ENCODE measurements at places on chromosomes 1 and 21.

DNA sequence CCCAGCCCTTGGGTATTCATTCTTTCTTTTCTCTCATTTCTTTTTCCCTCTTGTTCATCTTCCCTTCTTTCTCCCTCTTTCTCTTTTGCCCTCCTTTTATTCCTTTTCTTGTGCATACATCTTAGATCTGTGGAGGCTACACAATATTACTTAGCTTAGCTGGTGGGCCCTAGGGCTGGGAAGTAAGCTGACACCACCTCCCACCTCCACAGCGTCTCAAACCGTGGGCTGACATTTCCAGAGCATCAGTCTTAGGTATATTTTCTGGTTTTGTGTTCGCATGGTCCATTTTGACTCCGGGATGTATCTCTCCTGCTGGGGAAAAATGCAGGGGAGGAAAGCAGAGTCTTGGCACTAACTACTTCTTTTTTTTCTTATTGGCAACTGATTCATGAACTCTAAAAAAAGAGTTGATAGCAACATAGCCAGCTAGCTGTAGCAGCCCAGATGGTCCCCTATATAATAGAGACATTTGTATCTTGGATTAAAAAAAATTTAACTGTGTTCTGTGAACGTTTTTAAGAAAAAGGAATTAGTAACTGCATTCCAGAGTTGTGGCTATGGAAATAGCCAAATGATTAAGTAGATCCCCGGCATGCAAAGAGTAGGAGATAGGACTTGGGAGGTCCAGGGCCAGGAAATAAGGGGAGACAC, 15.5 kb downstream of the CNIH3 start:
- DNase-seq: no peak

- no peak for DNase-seq
Measured at GRCh38 chr1:155003766-155004351, 1.3 kb downstream of the ZBTB7B start.

- DNase-seq: no peak
Measured at GRCh38 chr1:204477036-204477740, 17.4 kb downstream of the PIK3C2B start.

GRCh38 chr1:91791103-91791502, 94.8 kb downstream of the TGFBR3 start:
- no peak for DNase-seq
